Iris pigment epithelial cell (primary cell): ENCODE measurements at places on chromosomes 7 and 10.

DNA sequence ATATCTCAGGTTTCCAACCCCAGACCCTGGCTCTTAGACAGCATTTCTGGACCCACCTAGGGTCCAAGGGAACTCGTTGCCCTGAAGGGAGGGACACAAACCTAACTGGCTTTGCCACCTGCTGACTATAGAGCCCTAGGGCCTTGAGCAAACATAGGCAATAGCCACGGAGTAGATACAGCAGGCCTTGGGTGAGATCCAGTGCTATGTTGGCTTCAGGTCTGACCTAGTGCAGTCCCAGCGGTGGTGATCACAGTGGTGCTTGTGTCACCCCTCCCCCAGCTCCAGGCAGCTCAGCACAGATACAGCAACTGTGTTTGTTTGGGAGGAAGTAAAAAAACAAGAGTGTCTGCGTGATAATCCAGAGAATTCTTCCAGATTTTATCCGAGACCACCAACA lies 9.7 kb upstream of the TNKS2 start:
- DNase-seq, result no peak

DNA sequence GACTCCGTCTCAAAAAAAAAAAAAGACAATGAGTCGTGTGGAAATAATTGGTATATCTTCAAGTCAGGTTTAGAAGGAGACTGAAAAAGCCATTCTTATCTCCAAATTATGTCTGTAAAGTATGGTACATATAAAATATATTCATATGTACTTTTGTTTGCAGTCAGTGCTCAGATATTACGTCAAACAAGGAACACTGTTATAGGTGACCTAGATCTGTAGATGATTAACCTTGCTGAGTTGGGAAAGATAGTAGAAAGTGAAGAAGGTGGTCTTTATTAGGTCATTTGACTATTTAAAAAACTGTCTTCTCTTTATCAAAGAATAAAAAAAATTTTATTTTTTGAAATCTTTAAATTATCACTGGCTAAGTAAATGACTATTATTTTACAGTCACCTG lies 44.9 kb upstream of the CYP26C1 start:
- no peak for DNase-seq

DNA sequence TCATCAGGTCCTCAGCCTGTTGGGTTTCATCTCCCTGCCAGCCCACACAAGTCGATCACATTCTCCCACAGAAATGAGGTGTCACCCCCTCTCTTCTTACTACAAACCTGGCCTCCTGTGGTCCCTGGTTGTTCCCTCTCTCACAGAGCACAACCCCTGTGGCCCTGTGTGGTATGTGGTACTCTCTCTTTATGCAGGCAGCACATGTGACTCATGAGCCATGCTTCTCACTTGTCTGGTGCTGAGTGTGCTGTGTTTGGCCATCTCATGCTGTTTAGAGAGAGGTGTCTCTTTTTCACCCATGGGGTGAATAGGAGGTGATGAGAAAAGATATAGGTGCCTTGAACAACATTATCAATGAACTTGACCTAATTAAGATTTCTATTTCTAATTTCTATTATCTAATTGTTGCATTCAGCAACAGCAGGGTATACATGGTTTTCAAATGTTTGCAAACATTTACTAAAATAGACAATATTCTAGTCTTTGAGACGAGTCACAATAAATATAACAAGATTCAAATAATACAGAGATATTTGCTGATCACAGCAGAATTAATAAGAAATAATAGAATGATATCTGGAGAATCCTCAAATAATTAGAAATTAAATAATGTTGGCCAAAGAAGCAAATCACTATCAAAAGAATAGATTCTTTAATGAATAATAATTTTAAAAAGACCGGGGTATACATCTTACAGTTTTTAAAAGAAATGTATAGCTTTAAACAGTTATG lies 633.8 kb upstream of the IGFBP3 start:
- peak; percentile 90 for DNase-seq

DNA sequence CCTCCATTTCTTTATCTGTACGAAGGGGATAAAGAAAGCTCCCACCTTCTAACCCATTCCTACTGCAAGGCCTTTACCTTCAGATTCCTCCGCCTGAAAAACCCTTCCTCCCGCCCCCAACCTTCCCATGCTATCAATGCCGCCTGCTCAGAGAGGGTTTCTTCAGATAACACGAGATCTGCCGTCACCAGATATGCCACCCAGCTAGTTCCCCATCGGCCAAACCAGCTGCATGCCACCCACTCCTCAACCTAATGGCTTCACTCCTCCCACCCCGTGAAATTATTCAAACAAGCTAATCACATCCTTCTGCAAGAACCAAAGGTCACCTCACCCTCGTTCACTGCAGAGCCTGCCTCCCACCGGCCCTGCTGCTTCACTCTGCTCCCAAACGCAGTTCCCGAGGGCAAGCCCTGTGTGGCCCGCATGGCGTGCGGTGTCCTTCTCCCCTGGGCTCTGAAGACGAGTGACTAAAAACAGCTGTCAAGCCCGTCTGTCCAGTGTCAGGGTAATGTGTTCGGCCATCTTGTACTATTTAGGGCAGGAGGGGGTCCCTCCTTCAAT lies 46.8 kb upstream of the TMEM213 start:
- DNase-seq, result no peak

GRCh38 chr7:73669288-73669701 lies 1.7 kb downstream of the VPS37D start:
- DNase-seq, result no peak
